NCI-H146 (cell line): ENCODE measurements at places on chromosomes 11 and 22.

GRCh38 chr22:49768951-49769690, 58.6 kb downstream of the BRD1 start:
- no peak for DNase-seq

DNA sequence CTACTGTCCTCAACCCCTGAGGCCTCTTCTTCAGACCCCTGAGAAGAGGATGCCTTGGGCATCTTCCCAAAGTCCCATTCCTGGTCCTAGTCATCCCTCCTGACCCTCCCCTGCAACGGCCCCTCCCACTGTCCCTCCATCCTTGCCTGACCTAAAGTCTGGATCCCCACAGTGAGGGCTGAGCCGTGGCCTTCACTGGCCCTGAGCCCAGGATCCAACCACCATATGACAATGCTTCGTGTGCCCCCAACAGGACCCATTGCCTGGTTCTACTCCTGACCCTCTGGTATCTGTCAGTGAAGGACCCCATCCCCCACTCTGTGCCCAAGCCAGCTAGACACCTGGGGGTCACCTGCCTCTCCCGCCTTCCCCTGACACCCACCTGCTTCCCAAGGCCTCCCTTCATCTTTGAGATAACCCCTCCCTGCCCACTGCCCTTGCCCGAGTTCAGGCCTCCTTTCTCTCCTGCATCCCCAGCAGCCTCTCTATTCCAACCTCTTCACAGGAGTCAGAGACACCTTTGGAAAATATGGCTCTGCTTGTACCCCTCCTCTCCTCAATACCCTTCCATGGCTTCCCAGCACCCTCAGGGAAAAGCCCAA, 48.0 kb downstream of the LRRC32 start:
- no peak for DNase-seq

GRCh38 chr22:19224557-19224956, 46.0 kb upstream of the SLC25A1 start:
- DNase-seq, result no peak

GRCh38 chr11:23536907-23537306, 676.6 kb upstream of the CCDC179 start:
- no peak for DNase-seq

DNA sequence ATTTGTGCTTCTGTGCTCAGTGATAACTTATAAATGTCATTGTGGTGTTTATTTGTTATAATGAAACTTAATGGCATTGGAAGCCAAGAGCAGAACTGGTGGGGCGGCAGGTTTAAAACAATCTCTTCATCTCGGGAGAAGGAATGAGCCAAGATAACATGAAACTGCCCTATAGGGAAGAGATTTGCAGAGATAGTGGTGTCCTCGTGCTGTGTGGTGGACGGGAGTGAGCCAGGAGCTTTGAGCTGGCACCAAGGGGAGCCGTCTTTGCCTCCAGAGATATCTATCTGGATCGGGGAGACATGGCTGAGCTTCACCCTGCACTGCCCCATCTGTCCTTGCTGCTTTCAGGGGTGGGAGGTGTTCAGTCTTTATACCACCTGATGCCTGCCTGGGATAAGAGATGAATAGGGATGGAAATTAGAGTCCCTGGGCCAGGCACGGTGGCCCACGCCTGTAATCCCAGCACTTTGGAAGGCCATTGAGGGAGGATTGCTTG, 189.6 kb downstream of the ST3GAL4 start:
- DNase-seq, result no peak

GRCh38 chr11:19674836-19675235, 37.8 kb upstream of the NAV2 start:
- DNase-seq, result no peak

DNA sequence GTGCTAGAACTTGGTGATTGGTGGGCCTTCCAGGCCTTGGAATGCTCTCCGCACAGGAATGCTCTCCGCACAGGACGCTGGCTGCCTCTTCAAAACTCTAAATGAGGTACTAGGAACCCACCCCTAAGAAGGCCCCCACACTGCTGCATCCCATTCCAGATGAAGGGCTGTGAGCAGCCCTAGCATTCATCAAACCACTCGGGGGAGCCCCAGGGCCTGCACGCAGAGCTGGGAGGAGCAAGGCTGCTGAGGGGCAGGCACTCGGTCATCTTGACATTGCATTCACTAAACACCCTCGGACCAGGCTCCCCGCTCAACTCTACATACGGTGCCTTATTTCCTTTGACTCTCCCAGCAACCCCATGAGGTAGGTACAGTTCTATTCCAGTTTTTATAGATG, 49.2 kb upstream of the EMID1 start:
- no peak for DNase-seq
